Fibroblast of skin of right biceps (primary cell): ENCODE measurements at places on chromosomes 3 and 15.

DNA sequence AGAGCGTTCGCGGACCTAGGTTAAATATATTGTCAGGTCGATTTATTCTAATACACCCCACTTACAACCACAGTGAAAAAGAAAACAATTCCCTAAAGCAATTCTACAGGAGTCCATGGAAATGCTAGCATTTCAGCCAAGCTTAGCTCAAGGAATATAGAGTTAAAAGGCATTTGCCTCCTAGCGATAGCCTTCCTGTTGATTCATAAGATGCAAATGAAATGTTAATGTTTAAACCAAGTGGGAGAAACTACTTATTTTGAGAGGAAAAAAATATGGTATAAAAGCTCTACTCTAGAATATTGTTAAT, 1.7 kb upstream of the ALCAM start:
- no peak for DNase-seq

DNA sequence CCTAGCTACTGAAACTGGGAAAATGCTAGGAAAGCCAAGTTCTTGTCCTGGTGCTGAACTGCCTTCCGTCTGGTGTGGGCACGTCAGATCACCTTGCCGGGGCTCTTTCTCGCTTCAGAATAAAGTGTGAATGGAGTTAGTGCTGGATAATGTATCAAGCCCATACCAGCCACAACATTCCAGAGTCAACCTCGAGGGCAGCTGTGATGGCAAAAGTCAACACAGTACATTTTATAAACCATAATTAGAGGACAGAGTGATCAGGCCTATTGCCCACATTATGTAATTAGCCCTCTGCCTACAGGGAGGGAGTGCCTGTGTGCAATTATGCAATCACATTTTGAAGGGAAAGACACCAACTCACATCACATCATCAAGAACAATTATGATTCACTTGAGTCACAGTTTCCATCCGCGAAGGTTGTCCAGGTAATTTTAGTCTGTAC, 165.2 kb downstream of the RORA start:
- no peak for DNase-seq

DNA sequence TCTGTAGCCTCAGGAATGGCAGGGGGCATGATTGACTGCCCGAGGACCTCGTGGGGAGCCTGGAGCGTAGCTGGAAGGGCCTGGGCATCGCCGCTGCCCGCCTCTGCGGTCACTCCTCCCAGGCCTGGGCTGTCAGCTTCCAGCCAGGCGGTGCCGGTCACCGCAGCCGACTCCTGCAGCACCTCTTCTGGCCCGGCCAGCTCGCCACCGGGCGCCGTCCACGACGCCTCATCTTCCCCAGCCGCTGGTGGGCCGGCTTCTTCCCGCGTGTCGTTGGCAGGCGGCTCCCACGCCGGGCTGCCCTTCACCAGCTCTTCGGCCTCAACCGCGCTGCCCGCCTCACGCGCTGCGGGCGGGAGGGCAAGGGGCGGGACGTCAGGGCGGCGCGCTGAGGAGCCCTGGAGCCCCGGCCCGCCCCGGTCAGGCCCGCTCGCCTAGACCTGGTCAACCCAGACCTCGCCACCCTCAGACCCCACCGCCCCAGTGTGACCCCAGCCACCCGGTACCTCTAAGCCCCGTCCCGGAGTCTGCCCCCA, 1.0 kb downstream of the CSPG5 start:
- no peak for DNase-seq

GRCh38 chr15:73596174-73596573, 37.0 kb downstream of the NPTN start:
- DNase-seq = no peak

- no peak for DNase-seq
Measured at GRCh38 chr15:94523873-94524272, 292.5 kb downstream of the MCTP2 start.

GRCh38 chr3:58647381-58648141, 19.0 kb downstream of the FAM3D start:
- no peak for DNase-seq

DNA sequence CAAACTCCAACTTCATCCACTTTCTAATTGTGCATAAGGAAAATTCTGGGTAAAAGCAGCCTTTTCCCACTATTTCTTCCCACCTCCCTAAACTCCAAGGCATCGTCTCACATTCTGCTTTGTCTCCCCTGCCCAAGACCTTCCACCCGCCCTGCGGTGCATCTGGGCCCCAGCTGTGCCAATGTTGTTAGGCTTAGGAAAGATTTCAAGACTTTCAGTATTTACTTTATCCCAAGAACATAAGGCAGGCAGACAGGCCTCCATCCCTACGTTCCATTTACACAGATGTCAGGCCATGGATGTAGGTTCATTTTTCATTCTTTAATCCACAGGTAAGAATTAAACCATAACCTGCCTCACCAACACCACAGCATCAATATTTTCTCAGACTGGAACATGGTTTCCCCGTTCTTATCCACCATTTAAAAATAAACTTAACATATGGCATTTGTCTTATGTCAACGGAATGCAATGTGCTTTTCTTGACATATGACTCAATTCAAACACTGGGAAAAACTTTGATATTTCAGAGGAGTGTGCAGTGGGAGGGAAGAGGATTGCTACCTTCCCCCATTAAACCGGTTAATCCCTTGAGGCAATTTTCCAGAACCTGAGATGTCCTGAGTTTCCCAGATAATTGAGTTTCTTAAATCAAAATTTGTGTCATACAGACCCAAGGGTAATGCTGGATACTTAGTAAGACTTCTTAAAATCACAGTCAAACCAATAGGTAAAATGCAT, 238.0 kb upstream of the LRIG1 start:
- DNase-seq = peak; percentile 83

DNA sequence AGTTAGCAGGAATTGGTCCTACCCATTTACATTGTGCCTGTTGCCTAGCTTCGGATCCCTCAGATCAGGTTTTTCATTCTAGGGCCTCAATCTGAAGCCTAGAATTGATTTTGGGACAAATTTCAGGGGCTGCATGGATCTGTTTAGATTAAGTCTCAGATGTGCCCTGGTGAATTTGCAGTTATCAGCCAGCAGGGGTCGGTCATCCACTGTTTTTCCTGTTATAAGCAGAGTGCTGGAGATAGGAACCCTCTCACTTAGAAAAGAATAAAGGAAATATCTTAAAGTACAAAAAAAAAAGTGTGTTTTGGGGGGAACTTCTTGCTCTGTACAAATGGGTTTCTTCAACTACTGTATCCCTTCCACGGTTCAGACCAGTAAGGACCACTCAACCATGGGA, 212.5 kb downstream of the BCHE start:
- no peak for DNase-seq

DNA sequence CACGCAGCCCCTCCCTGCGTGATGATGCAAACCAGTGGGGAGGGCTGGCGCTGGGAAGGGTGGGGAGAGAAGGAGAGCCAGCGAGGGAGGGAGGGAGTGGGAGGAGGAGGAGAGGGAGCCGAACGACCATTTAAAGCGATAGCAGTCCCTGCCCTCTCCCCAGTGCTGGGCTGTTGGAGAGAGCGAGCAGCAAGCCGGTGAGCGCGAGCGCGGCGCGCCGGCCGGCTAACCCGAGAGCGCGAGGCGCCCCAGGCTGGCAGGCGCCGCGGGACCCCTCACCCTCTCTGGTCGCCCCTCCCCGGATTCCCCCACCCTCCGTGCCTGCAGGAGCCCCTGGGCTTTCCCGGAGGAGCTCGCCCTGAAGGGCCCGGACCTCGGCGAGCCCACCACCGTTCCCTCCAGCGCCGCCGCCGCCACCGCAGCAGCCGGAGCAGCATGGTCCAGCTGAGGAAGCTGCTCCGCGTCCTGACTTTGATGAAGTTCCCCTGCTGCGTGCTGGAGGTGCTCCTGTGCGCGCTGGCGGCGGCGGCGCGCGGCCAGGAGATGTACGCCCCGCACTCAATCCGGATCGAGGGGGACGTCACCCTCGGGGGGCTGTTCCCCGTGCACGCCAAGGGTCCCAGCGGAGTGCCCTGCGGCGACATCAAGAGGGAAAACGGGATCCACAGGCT, at the start of gene GRM7:
TSS of gene GRM7 (plus strand) at position 162 of the 671 bp plus-strand sequence.
- DNase-seq = peak; percentile 39

GRCh38 chr3:61646851-61647525, 85.6 kb downstream of the PTPRG start:
- no peak for DNase-seq
